ENCODE measurements at places on chromosomes 2 and 18.

- no peak for DNase-seq
Observed at GRCh38 chr2:215685238-215685990, 249.5 kb upstream of the FN1 start.

DNA sequence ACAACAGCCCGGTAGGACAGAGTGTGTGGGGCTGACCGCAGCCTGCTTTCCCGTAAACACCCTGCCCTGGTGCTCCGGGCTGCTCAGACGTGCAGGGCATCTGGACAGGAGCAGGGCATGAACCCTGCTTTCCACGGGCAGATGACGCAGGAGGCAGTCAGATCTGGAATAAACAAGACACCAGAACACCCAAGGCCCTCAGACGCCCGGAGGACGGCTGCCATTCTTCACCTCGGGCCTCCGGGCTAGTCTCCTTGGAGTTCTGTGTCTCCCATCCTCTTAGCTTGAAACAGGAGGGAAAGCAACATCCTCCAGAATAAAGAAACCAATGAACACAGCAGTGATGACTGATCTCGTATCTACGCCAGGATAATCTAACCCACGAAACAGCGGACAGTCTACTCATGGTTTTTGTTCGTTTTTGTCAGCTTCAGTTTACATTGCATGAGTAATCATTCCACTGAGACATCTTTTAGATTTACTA lies 7.3 kb downstream of the PXDN start:
- no peak for DNase-seq

DNA sequence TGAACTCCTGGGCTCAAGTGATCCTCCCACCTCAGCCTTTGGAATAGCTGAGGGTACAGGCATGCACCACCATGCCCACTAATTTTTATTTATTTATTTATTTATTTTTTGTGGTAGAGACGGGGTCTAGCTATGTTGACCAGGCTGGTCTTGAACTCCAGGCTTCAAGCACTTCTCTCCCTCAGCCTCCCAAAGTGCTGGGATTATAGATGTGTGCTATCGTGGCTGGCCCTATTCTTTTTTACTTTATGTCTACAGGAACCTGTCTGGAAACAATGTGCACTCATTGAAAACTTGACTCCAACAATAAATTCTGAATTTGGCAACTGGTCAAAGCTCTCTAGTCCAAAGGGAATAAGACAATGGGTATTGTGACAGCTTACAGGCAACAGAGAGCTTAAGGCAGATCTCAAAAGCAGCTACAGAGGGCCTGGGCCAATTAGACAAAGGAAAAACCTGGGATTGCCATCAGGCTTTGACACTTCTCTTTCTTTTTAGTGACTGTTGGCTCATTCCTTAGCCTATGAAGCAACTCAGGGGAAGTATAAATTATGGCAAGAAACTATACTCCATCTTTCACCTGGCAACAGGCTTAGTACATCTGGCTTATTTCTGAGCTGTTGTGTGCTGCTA lies 55.1 kb upstream of the RAPGEF4 start:
- DNase-seq: no peak

GRCh38 chr18:65750389-65751154 lies at the start of gene CDH7:
CDH7 (plus strand) TSS chr18:65751012; CDS start chr18:65762843, 11,831 bp downstream.
- peak; percentile 49 for DNase-seq

DNA sequence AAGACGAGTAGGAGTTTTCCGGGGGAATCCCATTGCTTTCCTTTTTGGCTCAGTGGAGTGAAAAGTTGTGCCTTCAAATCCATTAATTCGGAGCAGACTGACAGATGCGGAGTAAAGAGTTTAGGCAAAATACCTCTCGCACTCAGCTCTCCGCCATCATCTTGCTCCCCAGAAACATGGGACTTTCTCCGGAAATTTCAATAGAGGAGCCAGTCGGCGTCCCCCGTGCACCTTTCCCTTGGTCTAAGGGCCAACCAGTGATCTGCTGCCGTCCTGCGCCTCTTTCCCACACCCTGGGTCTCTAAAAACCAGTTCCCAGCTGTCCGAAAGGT lies 318 bp downstream of the TYW5 start:
- DNase-seq: no peak

- no peak for DNase-seq
Observed at GRCh38 chr2:128663371-128664050, 344.8 kb upstream of the HS6ST1 start.

GRCh38 chr18:45783097-45784075 lies 42.1 kb upstream of the SIGLEC15 start:
- no peak for DNase-seq

- no peak for DNase-seq
Observed at GRCh38 chr2:112607680-112608438, 23.4 kb downstream of the CHCHD5 start.

DNA sequence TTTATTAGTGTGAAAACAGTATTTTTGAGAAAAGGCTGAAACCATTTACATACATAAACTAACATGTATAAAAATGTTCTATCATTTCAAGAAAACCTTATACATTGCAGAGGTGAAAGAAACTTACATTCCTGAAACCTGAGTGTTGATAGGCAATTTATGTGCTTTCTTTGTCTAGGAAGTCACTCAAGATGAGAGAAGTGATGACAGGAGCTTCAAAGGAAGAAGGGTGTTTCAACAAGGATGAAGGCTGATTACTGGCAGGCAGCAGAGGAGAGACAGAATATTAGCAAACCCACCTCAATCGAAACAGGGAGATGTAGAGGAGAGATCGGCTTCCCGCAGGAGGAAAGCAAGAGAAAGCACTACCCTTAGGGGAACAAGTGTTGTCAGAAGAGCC lies 124.9 kb downstream of the PRELID3A start:
- no peak for DNase-seq

DNA sequence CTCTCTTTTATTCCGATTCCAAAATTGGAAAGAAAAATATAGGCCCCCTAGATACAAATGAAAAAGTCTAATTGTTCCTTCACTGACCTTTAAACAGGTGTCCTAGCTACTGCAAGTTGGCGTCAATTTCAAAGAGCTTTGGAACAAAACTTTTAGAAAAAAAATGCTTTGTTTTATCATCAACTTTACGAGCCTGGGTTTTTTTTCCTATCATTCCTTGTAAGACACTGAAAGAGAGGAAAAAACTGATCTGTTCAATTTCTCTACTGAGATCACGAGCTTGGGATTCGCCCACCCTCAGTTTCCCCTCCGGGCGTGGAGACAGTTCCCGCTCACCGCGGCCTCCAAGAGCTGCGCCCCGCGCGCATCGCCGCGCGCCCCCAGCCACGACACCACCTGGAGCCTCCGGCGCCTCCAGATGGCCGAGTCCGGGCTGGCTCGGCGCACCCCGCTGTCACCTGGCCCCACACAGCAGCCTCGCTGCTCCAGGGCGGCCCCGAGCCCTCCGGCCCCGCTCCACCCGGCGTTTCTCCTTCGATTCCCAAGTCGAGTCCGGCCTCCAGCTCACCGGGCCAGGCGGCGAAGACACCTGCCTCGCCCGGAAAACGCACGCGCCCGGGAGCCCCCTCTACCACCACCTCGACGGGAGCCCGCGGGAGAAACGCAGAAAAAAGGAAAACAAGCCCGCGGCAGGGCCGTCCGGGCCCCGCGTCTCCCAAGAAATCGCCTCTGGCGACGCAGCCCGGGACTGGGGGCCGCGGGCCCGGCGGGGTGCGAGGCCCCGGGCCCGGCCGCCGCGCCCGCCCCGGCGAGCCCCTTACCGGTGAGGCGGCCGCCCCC lies 656 bp downstream of the TBC1D8 start:
- DNase-seq: peak; percentile 17

DNA sequence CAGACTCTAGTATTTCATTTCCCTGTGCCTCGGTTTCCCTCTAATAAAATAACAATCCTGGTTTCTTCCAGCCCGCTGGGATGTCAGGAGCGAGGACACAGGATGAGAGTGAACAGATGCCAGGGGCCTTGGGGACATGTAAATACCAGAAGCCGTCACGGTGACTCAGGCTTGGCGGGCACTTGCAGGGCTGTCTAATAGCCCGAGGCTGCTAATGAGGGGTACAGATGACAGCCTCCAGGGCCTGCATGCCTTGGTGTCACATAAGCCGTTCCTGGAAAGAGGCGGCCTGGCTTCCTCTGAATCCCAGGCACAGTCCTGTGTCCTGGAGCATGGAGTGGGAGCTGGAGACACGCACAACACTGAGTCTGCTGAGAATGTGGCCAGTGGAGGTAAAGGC lies 28.2 kb downstream of the HS1BP3 start:
- no peak for DNase-seq

GRCh38 chr18:59075923-59076322 lies 63.8 kb upstream of the SEC11C start:
- no peak for DNase-seq

DNA sequence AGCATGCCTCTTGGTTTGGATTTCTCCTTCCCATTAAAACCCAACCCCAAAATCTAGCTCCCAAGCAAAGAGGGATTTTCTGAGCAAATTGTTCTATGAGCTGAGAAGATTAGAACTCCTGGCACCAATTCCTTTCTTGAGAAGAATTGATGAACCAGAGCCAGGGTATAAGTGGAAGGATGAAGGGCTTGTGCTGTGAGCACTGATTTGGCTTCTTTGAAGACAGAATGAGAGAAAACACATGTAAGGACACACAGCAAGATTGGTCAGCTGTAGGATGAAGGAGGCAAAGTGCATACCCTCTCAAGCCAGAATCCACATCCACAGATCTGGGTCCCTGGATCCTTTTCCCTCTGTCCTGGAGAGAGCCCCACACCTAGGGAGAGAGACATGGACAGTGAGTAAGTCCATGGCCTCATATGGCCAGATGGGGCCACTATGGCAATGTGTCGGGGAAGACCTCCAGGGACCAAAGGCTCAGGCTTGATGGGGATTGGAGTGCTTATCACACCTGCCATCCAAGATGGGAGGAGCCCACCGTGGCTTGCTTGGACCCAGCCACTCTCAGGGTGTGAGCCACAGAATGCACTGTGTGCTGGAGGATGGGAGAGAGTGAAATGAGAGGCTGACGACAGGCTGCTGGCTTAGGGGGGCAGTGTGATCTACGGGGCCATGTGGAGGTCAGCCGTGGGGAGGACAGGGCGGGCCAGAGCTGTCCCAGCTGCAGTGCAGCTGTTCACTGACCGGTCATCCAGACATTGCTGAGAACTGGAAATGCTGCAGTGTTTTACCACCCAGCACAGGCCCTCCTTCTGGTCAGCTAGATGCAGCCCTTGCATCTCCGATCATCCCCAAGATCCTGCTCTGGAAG lies 339.8 kb downstream of the CYP26B1 start:
- DNase-seq: no peak

GRCh38 chr18:67080601-67081000 lies 435.9 kb downstream of the DSEL start:
- no peak for DNase-seq

DNA sequence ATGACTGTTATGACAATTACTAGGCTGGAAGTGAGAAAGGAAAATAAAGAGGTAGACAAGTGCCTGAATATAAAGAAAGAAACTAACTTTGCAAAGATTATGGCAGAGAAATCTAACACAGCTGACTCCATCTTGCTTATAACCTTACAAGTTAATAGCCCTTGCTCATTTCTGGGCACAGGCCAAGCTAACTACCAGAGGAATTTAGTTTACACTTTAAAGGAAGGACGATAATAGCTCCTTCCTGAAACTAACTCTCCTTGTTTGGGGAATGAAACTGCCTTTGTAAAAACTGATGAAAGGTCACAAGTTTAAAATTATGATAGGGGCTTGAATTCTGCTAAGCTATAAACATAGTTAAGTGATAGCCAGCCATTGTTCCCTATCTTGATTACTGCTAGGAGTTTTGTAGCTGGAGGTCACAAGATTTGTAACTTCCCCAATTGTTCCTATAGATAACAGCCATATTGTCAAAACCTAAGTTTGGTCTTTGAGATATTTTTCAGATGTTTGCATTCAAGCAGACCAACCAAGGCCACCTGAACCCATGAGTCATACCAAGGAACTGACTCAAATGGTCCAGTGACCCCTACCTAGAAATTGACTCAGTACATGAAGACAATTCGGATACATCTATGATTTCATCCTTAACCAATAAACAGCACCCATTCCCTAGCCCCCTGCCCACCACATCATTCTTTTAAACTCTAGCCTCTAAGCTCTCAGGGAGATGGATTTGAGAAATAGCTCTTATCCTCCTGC lies 209.2 kb upstream of the LRATD1 start:
- DNase-seq: no peak

- DNase-seq: no peak
Observed at GRCh38 chr18:26448714-26449159, 99.6 kb downstream of the KCTD1 start.

DNA sequence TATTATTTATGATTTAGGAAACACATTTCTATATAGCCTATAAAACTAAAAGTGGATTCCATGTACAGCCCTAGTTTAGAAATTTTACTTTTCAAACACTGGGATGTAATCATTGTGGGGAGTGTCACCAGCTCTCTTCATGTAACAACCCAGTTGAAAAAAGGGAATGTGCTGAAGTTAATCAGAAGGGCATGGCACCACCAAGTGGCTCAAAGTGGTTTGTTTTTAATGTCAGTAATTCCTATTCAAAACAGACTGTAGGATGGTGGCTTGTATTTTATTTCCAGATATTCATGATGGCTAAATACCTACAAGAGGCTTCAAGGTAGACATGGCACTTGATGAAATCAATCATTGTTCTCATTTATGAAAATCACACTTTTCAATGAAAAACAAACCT lies 58.1 kb upstream of the TMEM182 start:
- DNase-seq: no peak

- no peak for DNase-seq
Observed at GRCh38 chr2:191006997-191007783, 6.8 kb downstream of the STAT1 start.

DNA sequence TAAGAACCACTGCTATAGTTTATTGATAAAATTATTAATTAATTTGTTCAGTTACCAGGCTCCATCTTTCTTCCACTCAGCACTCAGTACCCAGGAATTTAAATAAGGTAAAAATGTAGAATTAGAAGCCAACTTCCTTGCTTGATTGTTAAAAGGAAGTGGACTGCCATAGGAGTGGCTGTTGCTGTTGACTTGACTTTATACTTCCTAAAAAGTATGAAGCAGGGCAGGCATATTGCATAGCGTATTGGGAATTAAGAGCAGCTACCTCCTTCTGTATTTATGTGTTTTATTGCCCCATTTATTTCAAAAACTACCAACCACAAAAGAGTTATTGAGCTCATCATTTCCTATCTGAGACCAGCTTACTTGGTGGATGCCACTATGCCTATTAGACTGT lies 27.9 kb downstream of the PSMD1 start:
- no peak for DNase-seq

- DNase-seq: no peak
Observed at GRCh38 chr2:9144046-9144445, 62.6 kb upstream of the ASAP2 start.

GRCh38 chr2:191847764-191848163 lies 876 bp upstream of the CAVIN2 start:
- no peak for DNase-seq

- no peak for DNase-seq
Observed at GRCh38 chr2:203798296-203799087, 69.1 kb upstream of the CTLA4 start.

GRCh38 chr2:159449504-159450124 lies 163.1 kb upstream of the WDSUB1 start:
- DNase-seq: no peak

Measured in neural crest cell (in vitro differentiated cells).